NCI-H1930 (cell line): ENCODE measurements at places on chromosomes 3 and 15.

- DNase-seq = no peak
Observed at GRCh38 chr3:31210068-31210645, 315.7 kb upstream of the GADL1 start.

DNA sequence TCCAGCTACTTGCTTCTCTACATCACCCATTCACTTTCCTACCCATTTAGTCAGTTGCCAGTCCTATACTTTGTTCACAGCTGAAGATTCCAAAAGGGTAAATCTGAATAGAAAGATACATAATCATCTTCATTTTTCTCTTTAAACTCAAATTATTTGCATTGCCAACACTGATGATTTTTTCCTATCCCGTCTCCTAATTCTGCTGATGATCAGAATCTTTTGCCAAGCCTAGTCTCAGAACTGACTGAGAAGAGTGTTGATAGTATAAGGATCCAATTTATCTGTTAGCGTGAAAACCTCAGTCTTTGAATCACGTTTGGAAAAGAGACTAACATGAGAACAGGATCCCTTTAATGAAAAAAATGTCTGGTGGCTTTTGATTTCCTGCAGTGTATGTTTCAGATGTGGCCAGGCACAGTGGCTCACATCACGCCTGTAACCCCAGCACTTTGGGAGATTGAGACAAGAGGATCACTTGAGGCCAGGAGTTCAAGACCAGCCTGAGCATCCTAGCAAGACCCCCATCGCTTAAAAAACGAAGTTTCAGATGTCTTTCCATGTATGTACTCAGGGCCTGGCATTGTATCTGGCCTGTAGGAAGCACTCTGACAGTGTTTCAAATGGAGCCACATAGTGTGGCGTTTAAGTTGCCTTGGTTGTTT is 169.4 kb downstream of the KLHL25 start:
- no peak for DNase-seq

DNA sequence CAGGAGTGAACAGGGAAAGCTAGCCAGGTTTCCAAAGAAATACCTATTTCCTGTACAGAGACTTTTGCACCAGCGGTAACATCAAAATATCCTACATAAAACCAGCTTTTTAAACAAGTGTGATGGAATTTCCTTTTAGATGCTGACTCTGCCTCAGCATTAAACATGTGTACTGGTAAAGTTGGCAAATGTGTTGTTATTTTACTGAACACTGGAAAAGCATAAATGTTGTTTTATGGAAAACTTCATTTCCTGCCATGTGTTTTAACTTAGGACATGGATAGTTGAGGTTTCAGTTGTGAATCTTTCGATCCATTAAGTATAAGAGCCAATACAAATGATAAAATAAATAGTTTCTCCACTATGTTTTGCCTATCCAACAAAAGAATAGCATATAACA is 15.7 kb downstream of the OXNAD1 start:
- DNase-seq = no peak

DNA sequence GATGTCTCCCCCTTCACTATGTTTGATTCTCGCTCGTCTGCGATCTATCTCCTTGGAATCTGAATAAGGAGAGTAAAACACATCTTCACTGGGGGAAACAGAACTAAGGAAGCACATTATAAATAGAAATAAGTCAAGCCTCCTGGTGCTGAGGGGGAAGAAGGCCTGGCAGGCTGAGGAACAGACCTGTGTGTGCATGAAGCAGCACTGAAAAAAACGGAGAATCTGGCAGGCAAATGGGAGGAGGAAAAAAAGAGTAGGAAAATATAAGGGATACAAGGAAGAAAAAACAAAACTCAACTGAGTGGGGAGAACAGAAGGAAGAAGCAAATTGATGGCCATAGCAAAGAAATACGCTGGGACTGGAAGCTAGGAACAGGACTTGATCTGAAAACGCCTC is 25.7 kb downstream of the PARP16 start:
- no peak for DNase-seq

- no peak for DNase-seq
Observed at GRCh38 chr3:155079468-155079745, 712 bp upstream of the MME start.

DNA sequence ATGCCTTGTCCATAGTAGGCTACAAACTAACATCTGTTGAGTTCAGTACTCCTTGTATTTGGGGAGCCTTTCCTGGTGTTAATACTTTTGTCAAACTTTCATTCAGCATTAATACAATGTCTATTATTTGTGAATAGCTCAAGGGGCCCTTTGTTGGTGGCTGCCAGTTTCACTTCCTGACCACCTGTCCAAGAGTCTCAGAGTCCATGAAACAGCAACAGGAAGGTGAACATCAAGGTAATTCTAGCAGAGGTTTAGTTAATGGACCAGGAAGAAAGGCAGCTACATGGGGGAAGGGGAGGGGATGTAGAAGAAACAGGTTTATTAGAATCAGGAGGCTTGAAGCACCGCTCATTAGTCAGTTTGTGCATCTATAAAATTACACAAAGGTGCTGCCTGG is 386.9 kb downstream of the PDCD6IP start:
- no peak for DNase-seq

- DNase-seq = no peak
Observed at GRCh38 chr3:169344465-169344864, 319.0 kb downstream of the MECOM start.

DNA sequence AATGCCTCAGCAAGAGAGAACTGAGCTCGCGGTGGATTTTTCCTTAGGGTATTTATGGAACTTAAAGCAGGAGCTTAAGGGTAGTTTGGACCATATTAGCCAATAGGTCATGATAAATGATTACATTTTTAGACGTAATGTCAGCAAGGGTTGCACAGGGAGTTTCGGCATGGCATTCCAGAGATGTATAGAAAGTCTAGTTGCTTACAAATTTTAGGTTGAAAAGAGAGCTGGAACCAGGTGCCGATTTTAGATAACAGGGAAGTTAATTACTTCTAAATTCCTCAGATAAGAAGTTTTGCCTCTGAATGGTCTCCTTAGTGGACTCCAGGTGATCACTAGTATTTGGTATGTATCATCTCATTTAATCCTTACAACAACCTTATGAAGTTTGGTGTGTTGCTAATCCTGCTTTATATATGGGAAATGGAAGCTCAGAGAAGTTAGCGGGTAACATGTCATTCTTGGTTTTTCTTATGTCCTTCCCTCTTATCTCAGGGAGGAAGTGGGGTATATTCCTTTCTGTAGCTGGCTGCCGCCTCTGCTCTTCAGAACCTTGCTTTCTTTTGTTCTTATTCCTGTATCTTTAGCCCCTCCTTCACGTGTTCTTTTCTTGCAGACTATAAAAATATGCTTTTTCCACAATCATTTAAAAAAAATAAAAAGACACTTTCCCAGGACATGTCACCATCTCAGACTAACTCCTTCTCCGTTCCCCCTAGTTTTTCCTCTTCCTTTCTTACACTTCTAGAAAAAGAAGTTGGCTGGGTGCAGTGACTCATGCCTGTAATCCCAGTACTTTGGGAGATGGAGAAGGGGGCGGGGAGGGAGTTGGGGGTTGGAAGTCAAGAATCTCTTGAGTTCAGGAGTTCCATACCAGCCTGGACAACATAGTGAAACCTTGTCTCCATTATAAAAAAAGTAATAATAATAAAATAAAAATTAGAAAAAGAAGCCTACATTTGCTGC is 25.7 kb downstream of the IQGAP1 start:
- no peak for DNase-seq
